ENCODE measurements at places on chromosomes 3 and 15. TPM values are rescaled to one million over a fixed set of nuclear protein-coding genes. Genes with fewer than 3 reads are reported as not detected.

Gene BCL2A1
- not detected for total RNA-seq

GRCh38 chr3:184814214-184814613 is 2.2 kb downstream of the VPS8 start:
- H3K4me1 ChIP-seq, result peaks cover 8% of the 10 kb centered on the region
- H3K4me3 ChIP-seq, result no peak overlapping the region
- no peak for DNase-seq

Gene PTPRG
- total RNA-seq, result 208 TPM

DNA sequence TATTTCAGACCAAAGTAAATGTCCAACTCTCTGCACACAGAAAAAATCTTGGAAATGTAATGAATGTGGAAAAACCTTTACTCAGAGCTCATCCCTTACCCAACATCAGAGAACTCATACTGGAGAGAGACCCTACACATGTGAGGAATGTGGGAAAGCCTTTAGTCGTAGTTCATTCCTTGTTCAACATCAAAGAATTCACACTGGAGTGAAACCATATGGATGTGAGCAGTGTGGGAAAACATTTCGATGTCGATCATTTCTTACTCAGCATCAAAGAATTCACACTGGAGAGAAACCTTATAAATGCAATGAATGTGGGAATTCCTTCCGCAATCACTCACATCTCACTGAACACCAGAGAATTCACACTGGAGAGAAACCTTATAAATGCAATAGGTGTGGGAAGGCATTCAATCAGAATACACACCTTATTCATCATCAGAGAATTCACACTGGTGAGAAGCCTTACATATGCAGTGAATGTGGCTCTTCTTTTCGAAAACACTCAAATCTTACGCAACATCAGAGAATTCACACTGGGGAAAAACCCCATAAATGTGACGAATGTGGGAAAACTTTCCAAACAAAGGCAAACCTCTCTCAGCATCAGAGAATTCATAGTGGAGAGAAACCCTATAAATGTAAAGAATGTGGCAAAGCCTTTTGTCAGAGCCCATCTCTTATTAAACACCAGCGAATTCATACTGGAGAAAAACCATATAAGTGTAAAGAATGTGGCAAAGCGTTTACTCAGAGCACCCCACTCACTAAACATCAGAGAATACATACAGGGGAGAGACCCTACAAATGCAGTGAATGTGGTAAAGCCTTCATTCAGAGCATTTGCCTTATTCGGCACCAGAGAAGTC is 8.0 kb upstream of the ZNF501 start:
- peak overlapping the region; percentile 22 for H3K4me3 ChIP-seq
- H3K27ac ChIP-seq, result no peak overlapping the region
- no peaks in the 10 kb centered on the region for H3K4me1 ChIP-seq

Gene PCOLCE2
- 157 TPM for total RNA-seq

- H3K36me3 ChIP-seq, result no peaks in the 10 kb centered on the region
- no peaks in the 10 kb centered on the region for H3K27me3 ChIP-seq
These were observed 180.0 kb upstream of the TGFBR2 start for GRCh38 chr3:30426293-30426993.

Gene XCR1
- not detected for total RNA-seq

GRCh38 chr15:67076147-67076843 is 10.9 kb downstream of the SMAD3 start:
- H3K27ac ChIP-seq, result peak overlapping the region; percentile 64
- H3K4me3 ChIP-seq, result peak overlapping the region; percentile 21
- H3K36me3 ChIP-seq, result no peaks in the 10 kb centered on the region
- H3K4me1 ChIP-seq, result peaks cover 56% of the 10 kb centered on the region
- peak; percentile 74 for DNase-seq

Gene ZNF501
- total RNA-seq, result 3.0 TPM
